ENCODE measurements at places on chromosomes 13 and 19.

DNA sequence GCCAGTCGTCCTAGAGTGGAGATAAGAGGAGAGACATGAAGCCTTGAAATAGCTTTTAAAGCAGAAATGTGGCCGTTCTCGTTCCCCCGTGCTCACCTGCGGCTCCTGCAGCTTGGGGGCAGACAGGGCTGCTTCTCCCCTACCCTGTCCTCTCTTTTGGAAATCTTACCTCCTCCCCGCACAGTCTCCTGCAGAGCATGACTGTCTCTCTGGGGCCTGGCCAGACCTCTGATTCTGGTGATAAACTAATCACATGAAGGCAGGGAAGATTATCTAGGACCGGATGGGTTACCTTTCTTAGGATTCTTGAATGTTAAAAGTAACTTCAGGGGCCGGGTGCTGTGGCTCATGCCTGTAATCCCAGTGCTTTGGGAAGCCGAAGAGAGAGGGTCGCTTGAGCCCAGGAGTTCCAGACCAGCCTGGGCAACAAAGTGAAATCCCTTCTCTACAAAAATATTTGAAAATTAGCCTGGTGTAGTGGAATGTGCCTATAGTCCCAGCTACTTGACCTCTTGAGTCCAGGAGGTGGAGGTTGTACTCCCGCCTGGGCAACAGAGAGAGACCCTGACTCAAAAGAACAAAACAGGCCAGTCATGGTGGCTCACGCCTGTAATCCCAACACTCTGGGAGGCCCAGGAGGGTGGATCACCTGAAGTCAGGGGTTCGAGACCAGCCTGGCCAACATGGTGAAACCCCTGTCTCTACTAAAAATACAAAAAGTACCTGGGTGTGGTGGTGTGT, 8.1 kb downstream of the CEBPA start:
- no peak for DNase-seq

DNA sequence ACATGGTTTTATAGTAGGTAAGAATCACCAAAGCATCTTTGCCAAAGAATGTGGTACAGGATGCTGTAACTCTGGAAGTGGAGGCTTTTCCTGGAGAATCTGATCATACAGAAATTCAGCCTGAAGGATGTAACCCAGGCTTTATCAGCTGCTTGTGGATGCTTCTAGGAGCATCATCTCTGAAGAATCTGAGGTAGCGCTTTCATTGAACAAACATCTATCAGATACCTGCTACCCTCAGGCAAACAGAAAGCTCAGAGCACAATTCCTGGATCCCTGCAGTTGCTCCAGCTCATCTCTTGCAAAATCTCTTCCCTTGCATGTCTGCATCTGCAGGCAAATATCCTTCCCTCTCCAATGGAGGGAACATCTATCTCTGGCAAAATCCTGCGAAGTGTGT, 9.3 kb downstream of the FAM124A start:
- DNase-seq = no peak

- no peak for DNase-seq
Measured at GRCh38 chr19:48842789-48843162, 6.5 kb upstream of the HSD17B14 start.

DNA sequence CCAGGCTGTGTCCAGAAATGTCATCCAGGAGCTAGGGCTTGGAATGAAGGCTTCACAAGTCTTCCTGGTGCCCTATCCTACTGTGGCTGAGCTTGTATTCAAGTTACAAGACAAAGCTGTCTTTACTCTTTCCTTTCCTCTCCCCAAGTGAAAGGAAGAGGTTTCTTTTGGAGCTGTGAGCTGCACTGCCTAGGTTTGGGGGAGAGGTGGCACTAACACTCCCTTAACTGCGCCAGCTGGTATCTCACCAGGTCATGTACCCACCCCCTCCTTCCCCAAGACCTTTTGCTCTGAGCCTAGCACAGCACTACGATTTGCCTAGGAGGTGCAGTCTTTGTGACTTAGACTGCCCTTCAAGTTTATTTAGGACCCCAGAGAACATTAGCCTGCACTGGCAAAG, 2053.6 kb upstream of the PRR20A start:
- DNase-seq = no peak

DNA sequence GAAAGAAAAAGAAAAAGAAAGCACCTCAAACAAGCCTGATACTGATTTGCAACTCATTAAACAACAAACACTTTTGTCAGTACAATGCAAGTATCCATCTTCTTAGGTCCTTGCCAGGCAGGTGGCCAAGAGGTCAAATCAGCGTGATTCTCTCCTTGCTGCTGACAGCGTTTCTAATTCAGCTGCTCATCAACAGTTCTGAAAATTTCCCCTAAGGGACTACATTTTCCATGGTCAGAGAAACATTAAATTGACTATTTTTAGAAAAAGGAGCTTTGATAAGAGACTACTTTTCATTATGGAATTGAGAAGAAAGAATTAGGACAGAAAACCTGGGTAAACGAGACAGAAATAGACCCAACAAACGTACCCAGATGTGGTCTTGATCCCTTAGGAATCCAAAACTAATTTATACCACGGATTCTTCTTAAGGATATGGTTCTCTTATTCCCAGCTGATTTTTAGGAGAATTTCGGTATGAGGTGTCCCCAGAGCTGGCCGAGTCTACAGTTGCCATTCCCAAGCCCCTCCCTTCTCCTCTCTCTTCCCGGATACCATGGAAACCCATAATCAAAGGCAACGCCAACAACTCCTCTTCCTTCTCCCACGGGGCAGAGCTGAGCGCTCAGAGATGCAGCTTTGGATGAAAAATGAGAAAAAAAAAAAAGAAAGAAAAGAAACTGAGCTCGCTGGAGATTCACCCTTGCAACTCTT, 29.5 kb upstream of the CEBPG start:
- DNase-seq = no peak

DNA sequence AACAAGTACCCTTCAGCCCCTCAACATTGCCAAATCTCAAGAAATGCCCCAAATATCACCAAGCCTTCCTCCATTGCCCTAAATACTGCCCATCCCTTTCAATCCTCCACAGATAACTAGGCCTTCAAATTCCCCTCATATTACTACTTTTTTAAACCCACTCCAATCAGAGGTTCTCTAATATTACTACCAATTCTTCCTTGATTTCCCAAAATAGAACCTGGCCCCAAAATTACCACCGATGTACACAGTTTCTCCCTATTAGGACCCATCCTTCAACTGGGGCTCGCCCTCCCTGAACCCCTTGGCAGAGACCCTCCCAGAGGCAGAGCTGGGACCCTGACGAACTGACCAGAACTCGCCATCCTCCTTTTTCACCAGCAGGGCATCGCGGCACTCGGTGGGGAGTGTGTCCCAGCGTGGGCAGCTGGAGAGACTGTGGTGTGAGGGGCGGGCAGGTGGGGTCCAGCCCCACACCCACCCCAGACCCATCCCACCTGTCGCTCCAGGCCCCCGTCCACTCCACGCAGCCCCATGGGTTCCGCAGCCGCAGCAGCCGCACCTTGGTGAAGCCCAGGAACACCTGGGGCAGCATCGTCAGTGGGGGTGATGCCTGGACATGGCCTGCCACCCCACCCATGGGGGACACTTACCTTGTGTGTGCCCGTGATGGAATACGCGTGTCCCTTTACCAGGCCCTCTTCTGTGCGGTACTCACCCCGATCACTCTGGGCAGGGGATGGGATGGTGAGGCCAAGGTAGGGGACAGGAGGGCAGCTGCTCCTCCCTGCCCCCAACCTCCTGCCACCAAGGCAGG, 6.1 kb downstream of the CAPN12 start:
- DNase-seq = no peak

DNA sequence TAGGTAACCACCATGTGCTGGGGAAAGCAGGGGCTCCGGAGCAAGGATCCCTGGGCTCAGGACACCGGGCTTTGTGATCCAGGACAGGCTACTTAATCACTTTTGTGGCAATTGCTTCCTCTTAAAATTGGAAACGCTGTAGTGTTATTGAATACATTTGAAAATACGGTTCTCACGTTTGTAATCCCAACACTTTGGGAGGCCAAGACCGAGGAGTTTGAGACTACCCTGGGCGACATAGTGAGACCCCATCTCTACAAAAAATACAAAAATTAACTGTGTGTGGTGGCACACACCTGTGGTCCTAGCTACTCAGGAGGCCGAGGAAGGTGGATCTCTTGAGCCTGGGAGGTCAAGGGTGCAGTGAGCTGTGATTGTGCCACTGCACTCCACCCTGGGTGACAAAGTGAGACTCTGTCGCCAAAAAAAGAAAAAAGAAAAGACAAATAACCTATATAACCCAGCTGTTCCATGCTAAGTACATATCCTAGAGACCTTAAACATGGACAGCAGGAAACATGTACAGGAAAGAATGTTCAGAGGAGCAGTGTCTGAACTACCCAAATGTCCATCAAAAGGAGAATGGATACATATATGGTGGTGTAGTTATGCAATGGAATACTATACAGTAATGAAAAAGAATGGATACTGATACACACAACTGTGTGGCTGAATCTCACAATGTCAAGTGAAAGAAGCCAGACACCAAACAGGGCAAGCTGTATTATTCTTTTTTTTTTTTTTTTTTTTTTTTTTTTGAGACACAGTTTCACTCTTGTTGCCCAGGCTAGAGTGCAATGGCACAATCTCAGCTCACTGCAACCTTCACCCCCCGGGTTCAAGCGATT, 622 bp upstream of the PRODH2 start:
- no peak for DNase-seq

- no peak for DNase-seq
Measured at GRCh38 chr13:71477735-71478134, 389.3 kb downstream of the DACH1 start.

DNA sequence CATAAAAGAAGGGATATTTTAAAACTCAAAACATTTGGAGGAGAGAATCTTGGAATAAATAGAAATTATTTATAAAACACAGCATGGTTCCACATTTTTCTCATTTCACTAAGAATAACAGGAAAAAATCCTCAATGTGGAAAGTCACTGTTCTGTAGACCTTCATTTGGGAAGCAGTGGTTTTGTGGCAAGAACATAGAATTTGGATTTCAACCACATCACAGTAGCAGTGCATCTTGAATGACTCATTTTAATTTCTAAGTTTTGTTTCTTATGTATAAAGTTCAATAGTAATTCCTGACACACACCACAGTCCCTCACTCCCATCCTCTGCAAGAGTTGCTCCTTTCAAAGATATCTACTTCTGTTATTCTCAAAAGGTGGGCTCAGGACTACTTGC, 264.0 kb downstream of the ENOX1 start:
- DNase-seq = no peak

GRCh38 chr13:33182729-33183128, 102.8 kb downstream of the STARD13 start:
- DNase-seq = no peak

Measured in H54 (cell line).